ENCODE measurements at places on chromosomes 4 and X. TPM values are rescaled to one million over a fixed set of nuclear protein-coding genes. Genes with fewer than 3 reads are reported as not detected.

ANXA10 gene
- total RNA-seq: not detected

DNA sequence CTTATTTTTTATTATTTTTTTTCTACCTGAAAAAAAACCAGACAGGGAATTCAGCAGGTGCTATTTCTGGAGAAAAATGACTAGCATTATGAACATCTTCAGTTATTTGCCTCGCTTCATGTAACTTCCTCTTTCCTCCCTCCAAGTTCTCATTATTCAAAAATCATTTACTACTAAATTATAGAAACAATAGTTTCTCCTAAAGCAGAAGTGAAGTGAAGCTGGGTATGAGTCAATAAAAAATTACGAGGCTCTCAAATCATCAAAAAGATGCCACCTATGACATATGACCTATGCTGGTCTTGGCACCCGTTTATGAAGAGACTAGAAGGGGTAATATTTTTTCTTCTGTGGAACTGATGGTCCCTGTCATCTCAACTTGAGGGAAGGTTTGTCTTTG lies 145.0 kb upstream of the AADAT start:
- DNase-seq: no peak

DNA sequence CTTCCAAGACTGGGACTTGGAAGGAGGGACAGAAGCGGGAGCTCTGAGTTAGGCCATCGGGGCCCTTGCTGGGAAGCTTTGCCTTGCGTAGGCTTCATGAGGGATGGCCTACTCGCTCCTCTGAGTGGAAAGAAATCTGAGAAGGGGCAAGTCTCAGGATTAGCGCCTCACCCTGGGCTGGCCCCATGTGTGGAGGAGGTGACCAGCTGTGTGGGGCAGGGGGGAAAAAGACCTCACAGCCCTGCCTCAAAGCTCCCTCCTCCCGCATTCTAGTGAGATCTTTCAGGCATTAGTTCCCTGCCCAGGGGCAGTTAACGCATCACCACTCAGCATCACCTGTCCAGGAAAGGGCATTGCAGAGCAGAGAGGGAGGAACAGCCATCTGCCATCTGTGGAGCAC lies 156.1 kb downstream of the ENPP6 start:
- no peak for DNase-seq

DNA sequence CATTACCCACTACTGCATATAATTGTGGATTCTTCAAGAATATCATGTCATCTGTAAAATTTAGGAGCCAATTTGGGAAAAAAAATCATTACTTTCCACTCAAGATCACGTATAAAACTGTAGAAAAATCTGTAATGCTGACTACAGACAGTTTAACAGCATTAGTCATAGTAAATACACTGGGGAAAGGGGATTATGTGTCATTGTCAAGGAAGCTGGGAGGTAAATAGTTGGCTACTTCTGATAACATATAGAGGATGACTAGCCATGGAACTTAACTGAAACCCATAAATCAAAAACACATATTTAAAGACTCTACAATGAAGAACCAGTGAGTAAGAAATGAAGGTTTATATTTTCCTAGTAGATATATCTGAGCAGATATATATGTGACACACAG lies 1666.4 kb upstream of the IGFBP7 start:
- no peak for DNase-seq

DNA sequence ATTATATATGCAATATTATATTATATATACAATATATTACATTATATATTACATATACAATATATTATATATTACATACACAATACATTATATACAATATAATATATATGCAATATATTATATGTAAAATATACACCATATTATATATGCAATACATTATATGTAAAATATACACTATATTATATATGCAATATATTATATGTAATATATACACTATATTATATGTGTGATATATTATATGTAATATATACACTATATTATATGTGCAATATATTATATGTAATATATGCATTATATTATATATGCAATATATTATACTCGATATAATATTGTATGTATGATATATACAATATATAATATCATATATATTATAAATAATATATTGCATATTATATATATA lies 457.4 kb downstream of the SMARCA1 start:
- no peak for DNase-seq

DNA sequence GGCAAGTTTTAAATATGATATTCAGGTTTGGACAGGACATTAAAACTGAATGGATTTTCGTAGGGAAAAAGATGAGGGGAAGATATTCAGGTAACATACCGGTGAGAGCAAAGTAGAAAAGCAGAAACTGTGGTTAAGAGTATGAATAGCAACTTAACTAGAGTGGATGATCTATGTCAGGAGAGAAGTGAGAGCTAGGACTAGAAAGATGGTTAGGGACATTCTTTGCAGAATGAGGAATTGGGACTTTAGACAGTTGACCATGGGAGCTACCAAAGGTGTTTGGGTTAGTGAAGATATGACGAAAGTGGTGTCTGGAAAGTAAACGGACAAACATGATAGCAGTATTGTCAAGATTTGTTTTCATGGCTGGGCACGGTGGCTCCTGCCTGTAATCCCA lies 45.2 kb downstream of the ANXA5 start:
- DNase-seq: no peak

GRCh38 chr4:181259081-181259709 lies 984.0 kb upstream of the TENM3 start:
- DNase-seq: no peak

GRCh38 chr4:185710487-185710995 lies 101.5 kb downstream of the SORBS2 start:
- peak; percentile 66 for DNase-seq

MBNL3 gene
- 27.5 TPM for total RNA-seq

DNA sequence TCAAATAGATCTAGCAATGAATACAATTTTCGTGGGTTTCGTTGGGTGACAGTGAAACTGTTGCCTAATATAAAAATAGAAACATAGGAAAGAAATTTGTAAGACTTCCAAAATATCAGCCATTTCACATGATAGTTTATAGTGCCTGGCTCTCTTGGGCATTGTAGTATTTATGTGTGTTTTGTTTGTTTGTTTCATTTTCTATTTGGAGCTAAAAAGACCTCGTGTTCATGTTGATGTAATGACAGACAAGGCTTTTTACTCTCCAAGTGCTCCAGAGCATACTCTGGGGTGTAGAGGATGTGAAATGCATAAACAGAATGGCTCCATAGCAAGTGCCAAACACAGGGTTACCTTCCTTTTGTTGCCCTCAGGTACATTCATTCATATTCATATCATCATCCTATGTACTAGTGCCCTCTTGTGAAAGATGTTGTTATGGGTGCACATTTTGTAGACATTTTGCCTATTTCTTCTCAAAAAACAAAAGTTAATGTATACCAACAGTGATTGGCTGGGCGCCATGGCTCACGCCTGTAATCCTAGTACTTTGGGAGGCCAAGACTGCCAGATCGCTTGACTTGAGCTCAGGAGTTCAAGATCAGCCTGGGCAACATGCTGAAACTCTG lies 100.7 kb upstream of the AMOT start:
- DNase-seq: no peak

RNF175 gene
- 0.30 TPM for total RNA-seq

- no peak for DNase-seq
These were observed 40.3 kb upstream of the ACSL4 start for GRCh38 chrX:109773374-109773773.

GRCh38 chr4:167234316-167234881 lies at the start of gene SPOCK3:
Gene SPOCK3, minus strand, starts transcription at chr4:167234494.
- DNase-seq: peak; percentile 60

GRCh38 chrX:130299279-130300009 lies 30.7 kb upstream of the ZNF280C start:
- no peak for DNase-seq

GRCh38 chr4:99927566-99927965 lies 18.9 kb downstream of the DNAJB14 start:
- DNase-seq: no peak

ATP1B4 gene
- not detected for total RNA-seq

ODAPH gene
- not detected for total RNA-seq

DNA sequence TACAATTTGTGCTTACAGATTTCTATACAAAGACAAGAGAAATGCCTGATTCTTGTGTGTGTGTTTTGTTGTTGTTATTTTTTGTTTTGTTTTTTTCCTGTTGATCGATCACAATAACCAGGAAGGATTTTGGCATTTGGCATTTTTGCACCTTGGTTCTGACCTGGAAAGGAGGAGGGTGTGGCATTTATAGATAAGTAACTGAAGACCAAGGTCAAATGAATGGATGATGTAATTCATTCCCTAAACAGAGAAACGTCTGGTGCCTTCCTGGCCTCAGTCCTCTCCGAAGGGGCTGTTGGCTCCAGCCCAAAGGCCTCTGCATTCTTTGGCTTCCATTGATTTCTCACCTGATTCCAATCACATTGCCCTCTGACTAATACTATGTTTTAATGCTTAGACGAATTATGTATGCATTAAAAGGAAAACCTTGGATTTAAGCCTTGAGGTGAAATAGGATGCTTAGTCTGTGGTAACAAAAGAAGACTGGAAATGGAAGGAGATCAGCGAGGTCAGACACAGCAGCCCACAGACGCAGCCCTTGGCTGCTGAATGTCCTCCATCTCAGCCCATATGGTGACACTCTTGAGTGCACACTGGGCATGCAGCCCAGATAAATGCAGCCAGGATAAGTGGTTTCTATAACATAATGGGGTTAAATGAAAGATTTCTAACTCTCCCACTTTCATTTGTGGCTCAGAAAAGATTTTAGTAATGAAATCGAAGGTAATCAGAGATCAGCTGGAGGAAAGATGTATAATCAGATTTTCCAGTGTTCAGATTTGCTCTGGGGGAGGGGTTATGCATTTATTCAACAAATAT lies 60.5 kb upstream of the TRIM2 start:
- no peak for DNase-seq

BDH2 gene
- 25.4 TPM for total RNA-seq

- no peak for DNase-seq
These were observed 78.9 kb upstream of the SPIN4 start for GRCh38 chrX:63430026-63430425.

DNA sequence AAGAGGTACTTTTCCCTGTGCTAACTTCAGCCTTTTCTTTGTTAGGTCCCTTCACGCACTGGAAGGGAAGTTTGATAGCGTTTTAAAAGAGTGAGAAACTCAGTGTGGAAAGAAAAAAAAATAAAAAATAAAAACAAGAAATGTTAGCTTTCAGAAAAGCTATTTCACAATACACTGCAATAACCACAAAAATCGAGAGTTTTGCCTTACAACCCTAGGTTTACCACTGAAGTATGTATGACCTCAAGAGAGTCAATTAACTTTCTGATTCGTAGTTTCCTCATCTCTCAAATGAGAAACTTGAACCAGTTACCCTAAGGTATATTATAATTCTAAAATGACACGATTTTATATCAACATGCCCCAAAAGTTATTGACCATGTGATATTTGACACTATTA lies 93.9 kb upstream of the JADE1 start:
- DNase-seq: no peak

DNA sequence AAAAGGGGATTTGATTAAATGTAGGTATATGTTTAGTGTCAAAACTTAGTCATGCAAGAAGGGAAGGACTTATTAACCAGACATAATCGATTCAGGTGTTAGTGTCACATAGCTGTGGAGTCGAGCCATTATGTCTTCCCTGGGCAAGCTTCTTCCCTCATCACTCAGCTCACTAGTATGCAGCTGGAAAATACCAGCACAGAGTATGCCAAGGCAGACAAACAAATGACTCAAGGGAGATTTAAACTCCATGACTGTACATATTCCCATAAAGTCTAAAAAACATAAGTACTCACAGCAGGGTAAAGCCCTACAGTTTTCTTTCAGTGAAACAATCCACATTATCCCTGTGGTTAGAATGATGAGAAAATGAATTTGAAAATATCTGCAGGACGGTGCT lies 304.5 kb downstream of the CBLL2 start:
- DNase-seq: no peak

GRCh38 chr4:145435646-145436045 lies 46.0 kb upstream of the SMAD1 start:
- DNase-seq: no peak

GRCh38 chrX:56498756-56499155 lies 64.7 kb upstream of the UBQLN2 start:
- DNase-seq: no peak

DNA sequence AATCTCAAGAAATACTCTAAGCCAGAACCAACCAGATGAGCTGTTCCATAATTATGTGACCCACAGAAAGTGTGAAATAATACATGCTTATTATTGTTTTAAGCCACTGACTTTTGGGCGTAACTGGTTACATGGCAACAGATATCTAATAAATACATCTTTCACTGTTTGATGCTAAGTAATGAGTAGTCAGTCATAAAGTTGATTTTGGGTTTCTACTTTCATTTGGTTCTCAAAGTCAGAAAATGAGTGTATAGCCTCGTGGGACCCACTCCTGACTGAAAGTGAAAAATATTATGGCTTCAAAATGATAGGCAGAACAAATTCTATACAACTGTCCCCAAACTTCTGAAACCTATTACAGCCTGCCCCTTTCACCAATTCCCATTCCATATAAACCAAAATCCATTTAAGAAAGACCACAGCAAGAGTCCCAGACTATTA lies 88.0 kb upstream of the CBR4 start:
- DNase-seq: no peak

- no peak for DNase-seq
These were observed 123.6 kb upstream of the RBPJ start for GRCh38 chr4:26197018-26197779.

GRCh38 chr4:6502147-6502546 lies 29.7 kb upstream of the PPP2R2C start:
- no peak for DNase-seq

DNA sequence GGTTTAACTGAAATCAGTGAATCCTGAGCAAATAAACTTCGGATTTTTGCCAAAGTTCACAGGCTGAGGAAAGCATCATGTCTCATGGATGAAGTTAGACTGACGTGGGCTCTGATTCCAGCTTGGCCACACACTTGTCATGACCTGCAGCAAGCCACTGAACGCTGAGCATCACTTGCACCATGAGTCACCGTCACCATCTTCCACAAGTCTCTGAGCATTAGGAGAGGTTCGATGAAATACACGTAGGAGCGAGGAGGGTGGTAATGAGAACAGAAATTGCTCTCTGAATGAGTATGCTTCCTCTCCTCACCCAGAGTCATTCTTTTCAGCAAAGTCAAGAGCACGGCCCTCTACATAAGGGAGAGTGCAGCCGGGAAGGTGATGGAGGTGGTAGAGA lies 3.8 kb upstream of the TRIML2 start:
- DNase-seq: no peak

GRCh38 chrX:24113181-24113580 lies 36.3 kb upstream of the ZFX start:
- DNase-seq: no peak

- DNase-seq: no peak
These were observed 547.5 kb downstream of the TRAM1L1 start for GRCh38 chr4:116537828-116538227.

- no peak for DNase-seq
These were observed 34.5 kb upstream of the HELT start for GRCh38 chr4:184983672-184984356.

DNA sequence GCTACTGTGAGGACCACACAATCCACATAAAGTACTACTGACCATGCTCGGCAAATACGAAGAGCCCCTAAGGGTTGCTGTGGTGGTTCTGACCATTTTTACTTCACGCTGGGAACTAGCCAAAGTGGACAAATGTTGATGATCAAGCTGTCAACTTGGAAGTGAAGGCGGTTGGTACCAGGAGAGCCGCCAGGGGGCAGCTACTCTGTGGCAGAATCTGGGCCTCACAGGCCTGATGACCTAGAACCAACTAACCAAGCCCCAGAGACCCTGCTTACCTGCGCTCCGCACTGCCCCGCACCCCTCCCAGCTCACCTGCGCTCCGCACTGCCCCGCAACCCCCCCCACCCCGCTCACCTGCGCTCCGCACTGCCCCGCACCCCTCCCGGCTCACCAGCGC lies 5.6 kb downstream of the GAK start:
- no peak for DNase-seq

- DNase-seq: no peak
These were observed 100.0 kb downstream of the DCAF12L2 start for GRCh38 chrX:126065901-126066660.

Data from Right ventricle myocardium inferior (tissue), 1 donor.